ENCODE measurements at places on chromosomes 16 and 17.
A peak's percentile ranks its signal among the peaks of the same experiment; 100 is the strongest.

DNA sequence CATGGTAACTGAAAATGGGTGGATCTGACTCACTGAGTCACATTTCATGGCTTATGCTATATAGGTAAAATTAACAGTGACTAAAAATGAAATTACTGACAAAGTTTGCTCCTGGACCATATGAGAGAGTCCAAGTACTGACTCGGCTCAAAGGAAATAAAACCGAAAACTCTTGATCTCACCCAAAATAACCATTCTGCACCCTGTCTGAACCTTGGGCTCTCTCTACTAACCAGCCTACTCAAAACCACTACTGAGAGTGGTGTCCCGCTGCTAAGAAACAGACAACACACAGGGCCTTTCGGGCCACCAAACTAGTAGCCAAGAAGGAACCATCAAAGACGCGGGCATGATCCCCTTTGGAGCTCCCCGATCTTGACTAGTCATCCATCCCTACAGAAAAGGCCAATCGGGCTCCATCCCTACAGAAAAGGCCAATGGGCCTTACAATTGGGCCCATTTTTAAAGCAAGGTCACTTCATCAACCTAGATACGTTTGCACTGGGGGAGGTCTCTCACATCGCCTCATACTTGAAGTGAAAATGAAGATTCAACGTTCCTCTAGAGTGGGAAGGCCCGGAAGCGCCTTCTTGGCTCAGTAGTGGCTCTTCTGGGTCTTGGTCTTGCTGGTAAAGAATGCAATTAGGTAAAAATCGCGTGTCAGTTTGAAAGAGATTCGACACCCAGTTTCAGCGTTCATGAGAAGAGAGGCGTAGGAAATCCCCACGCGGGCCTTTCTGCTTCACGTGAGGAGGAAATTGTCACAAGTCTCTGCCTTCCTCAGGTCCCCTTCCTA lies 720 bp upstream of the ZPBP2 start:
- no peak for DNase-seq

DNA sequence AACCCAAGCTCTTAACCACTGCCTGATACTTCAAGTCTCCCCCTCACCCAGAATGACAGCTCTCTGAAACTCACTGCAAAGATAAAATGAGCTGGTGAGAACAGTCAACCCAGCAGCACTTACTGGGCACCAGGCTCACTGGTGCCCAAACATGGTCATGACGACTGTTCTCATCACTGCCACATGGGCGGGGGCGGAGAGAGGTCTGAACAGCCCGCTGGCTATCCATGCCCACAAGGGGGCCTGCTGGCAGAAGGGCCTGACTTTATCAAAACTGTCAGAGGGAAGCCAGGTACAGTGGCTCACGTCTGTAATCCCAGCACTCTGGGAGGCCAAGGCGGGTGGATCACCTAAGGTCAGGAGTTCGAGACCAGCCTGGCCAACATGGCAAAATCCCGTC lies 4.0 kb downstream of the MYBBP1A start:
- no peak for DNase-seq

DNA sequence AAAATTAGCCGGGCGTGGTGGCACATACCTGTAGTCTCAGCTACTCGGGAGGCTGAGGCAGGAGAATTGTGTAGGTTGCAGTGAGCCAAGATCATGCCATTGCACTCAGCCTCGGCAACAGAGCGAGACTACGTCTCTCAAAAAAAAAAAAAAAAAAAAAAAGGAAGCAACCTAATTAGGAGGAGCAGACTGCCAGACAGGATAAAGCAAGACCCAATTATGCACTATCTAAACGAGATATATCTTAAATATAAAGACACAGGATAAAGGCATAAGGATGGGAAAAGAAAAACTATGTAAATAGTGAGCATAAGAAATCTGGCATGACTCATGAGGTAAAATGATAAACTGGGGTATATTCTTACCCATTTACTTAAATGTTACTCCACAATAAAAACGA lies 4.9 kb downstream of the TXNDC11 start:
- no peak for DNase-seq

- DNase-seq: no peak
Observed at GRCh38 chr17:58111676-58112075, 28.5 kb downstream of the DYNLL2 start.

DNA sequence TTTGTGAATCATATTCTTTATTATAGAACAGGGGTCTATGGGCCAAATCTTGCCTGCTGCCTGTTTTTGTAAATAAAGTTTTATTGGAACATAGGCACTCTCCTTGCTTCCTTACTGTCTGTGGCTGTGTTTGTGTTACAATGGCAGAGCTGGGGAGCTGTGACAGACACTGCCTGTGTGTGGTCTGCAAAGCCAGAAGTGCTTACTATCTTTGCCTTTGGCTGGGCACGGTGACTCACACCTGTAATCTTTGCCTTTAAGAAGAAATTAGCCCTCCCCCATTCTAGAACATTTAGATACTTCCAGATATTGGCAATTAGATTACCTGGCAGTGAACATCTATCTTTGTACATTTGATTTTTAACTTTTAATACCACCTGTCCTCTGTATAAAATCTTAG lies 308.3 kb downstream of the FOXL1 start:
- DNase-seq: peak; percentile 14

DNA sequence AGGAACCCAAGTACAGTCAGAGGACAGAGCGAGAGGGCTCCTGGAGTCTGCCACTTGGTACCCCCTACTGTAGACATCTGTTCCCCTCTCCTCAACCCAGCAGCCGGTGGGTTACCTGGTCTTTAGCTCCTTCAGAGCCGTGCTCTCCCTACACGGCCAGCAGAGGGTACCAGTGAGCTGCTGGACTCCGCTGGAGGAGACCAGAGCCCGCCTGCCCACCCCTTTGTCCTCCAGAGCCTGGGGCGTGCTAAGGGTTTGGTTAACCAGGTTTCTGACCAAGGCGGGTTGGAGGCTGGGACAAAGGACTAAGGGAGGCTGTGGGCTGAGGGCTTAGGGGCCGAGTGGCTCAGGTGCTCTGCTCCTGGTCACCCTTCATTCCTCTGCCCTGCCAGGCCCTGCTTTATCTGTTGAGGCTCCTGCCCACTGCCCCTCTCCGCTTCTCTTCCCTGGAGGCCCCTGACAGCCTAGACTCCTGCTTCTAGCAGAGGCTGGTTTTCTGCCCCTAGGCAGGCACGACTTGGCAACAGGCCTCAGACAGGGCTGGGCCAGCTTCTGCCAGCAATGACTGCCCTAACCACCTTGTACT lies 2.7 kb upstream of the HSD11B2 start:
- peak; percentile 83 for DNase-seq

DNA sequence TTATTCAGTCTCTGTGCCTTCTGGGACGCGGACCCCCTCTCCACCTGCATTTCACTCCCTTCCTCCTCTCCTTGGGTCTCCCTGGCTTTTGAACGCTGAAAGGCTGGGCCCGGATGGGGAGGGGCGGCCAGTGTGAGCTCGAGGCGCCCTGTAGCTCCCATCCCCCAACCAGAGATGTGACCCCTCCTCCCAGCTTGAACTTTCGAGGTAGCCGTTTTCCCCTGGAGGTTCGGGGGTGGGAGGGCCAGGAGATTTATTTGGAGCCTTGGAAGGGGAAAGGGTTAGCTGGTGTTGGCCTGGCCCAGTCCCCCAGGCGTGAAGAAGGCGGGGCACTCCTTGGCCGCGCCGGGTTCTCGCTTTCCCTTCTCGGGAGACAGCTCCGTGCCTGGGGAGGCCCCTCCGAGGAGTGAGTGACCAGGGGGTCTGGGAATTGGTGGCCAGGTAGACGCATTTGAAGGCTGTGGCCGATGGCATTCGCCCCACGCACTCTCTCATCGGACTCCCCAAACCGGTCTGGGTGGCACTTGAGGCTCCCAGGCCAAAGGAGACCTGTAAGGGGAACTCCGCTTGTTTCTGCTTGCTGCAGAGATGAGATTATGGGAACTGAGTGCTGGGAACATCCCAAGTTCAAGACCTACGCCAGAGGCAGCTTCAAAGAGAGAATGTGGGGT lies 942 bp downstream of the LDAF1 start:
- peak; percentile 50 for DNase-seq

DNA sequence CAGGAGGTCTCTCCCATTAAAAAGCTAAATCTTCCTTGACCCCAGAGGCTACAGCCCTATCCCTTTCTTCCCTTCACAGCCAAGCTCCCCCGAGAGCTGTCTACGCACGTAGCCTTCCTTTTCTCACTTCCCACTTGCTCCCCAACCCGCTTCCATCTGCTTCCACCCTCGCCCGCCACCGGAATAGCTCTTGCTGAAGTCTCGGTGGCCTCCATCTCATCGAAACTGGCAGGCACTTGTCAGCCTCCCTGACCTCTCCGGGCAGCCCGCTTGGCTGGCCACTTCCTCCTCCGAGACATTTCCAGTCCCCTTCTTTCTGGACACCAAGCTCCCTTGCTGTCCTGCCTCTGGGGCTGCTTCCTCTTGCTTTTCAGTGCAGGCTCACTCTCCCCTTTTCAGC lies 10.7 kb upstream of the EPOP start:
- no peak for DNase-seq

DNA sequence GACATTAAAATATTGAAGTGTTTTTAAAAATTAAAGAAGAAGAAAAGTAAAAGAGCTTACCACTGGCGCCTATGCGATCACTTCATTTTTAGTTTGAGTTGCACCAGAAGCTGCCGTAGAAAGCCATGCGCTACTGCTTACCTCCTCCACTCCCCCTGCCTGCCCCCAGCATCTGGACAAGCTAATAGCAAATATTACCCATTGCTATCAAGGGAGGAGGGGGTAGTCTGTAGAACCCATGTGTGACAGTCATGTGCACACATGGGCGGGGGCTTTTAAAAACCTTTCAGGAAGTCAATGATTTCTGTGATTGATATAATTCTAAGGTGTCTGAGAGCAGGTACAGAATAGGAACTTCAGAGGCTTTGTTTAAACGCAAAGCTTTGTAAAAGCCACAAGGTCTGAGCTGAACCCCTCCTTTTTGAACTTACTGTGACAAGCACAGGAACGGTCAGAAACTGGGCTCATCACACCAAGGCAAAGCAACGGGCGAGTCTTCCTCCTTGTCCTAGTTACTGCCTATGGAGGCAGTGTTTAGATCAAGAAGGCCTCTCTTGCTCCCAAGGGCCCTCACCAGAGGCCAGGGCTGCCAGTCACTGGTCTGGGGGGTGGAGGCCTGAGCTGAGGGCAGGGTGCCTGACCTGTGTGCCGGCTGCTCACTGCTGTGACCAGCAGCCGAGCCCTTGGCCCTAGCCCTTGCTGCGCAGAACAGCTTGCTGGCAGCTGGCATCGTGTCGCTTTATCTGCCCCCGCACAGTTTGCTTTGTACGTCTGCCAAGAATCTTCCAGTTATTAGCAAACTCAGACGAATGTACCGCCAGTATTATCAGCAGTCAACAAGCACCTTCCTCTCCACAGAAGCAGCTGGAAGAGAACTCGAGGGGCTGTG lies 15.0 kb downstream of the GINS2 start:
- DNase-seq: no peak

Data from Caco-2 (cell line).